ENCODE measurements at places on chromosomes 1 and 21. TPM values are rescaled to one million over a fixed set of nuclear protein-coding genes. Genes with fewer than 3 reads are reported as not detected.
A peak's percentile ranks its signal among the peaks of the same experiment; 100 is the strongest.

DNA sequence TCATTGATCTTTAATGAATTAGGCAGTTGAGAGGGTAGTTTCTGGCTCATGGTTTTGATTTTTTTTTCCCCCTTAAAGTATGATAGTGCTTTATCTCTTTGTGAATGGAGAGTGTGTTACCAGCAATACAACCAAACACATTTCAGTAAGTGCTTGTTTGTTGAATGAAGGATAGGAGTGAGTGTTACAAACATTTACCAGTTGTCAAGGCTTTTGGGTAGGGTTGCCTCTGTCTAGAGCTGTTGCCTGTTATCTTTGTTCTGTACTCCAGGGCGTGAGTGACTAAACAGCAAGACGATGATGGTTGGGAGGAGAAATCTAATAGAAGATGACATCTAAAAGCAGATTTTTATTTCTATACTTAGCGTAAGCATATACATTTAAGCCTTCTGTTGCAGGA lies 21.5 kb downstream of the MAP3K7CL start:
- H3K27ac ChIP-seq, result no peak overlapping the region
- H3K4me3 ChIP-seq, result no peak overlapping the region
- DNase-seq, result no peak
- peaks cover 10% of the 10 kb centered on the region for H3K4me1 ChIP-seq
- no peaks in the 10 kb centered on the region for H3K36me3 ChIP-seq

- H3K27ac ChIP-seq, result peak overlapping the region; percentile 55
- no peaks in the 10 kb centered on the region for H3K36me3 ChIP-seq
- DNase-seq, result peak; percentile 66
- peaks cover 57% of the 10 kb centered on the region for H3K4me1 ChIP-seq
- no peak overlapping the region for H3K4me3 ChIP-seq
- H3K27me3 ChIP-seq, result no peaks in the 10 kb centered on the region
Observed at GRCh38 chr1:78688697-78689096, 39.1 kb downstream of the IFI44 start.

DNA sequence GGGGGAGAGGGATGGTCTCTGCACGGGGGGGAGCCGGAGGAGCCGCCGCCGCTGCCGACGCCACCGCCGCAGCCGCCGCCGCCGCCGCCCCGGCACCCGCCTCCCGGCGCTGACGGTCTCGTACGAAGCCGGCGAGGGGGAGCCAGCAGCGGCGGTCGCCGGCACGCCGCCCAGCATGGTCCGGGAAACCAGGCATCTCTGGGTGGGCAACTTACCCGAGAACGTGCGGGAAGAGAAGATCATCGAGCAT lies 311 bp downstream of the SPEN start:
- H3K4me3 ChIP-seq, result peak overlapping the region; percentile 90
- H3K27me3 ChIP-seq, result no peaks in the 10 kb centered on the region
- DNase-seq, result no peak
- no peaks in the 10 kb centered on the region for H3K36me3 ChIP-seq

DNA sequence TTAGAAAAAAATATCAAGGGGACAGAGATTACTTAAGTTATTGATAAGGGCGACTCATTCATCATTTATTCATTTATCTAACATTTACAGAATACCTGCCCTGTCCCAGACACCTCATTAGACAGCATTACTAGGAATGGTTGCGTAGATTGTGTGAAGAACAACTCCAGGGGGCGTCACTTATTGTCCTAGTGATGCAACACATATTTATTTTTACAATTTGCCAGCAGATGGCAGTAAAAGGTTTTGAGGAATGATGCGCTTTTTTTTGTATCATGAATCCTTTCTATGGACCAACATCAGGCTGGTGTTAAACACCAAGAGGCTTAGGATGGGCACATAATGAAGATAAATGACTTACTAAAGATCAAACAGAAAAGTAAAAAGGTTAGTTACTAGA lies 5.5 kb downstream of the NCAM2 start:
- DNase-seq, result peak; percentile 49
- H3K4me1 ChIP-seq, result no peaks in the 10 kb centered on the region
- H3K36me3 ChIP-seq, result no peaks in the 10 kb centered on the region
- H3K27me3 ChIP-seq, result peaks cover 5% of the 10 kb centered on the region
- H3K4me3 ChIP-seq, result no peak overlapping the region

Gene ST6GALNAC3
- not detected for total RNA-seq

Gene STIL
- 26.2 TPM for total RNA-seq

Gene TMPRSS15
- 0.12 TPM for total RNA-seq
